ENCODE measurements at places on chromosomes 13 and 19. TPM values are rescaled to one million over a fixed set of nuclear protein-coding genes. Genes with fewer than 3 reads are reported as not detected.

DNA sequence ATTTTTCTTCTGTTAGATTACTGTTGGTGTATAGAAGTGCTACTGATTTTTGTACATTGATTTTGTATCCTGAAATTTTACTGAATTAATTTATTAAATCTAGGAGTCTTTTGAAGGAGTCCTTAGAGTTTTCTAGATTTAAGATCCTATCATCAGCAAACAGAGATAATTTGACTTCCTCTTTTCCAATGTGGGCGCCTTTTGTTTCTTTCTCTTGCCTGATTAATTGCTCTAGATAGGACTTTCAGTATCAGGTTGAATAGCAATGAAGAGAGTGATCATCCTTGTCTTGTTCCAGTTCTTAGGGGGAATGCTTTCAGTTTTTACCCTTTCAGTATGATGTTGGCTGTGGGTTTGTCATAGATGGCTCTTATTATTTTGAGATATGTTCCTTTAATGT, 5.6 kb upstream of the CD33 start:
- DNase-seq, result no peak

Gene PRTN3
- total RNA-seq, result not detected

DNA sequence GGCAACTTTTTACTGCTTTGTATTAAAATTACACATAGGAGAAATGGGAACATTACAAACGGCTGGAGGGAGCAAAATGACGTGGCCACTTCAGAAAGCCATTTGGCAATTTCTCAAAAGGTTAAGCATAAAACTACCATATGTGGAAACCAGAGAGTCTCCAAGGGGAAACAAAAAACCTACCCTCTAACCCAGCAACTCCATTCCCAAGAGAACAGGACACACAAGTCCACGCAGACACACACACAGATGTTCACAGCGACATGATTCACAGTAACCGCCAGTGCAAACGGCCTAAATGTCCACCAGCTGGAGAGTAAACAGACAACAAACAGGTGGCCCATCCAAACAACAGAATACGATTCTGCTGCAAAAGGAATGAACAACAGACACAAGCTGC, 37.2 kb downstream of the STK24 start:
- no peak for DNase-seq

Gene ZSWIM9
- 2.8 TPM for total RNA-seq

Gene CYP4F8
- total RNA-seq, result not detected

GRCh38 chr19:18644196-18645034, 7.6 kb downstream of the KLHL26 start:
- DNase-seq, result no peak

DNA sequence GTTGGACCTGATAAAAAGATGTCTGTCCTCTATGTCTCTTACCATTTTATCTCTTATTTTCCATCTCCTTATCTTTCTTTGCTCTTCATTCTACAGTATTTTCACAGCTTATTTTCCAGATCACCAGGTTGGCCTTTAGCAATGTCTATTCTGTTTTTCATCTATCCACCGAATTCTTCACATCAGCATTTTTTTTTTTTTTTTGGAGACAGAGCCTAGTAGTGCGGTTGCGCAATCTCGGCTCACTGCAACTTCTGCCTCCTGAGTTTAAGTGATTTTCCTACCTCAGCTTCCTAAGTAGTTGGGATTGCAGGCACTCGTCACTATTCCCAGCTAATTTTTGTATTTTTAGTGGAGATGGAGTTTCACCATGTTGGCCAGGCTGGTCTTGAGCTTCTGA, 49.0 kb downstream of the DNAJC15 start:
- DNase-seq, result no peak

- DNase-seq, result no peak
Measured at GRCh38 chr19:33535226-33535625, 13.6 kb upstream of the PEPD start.

Gene SIGLECL1
- not detected for total RNA-seq

DNA sequence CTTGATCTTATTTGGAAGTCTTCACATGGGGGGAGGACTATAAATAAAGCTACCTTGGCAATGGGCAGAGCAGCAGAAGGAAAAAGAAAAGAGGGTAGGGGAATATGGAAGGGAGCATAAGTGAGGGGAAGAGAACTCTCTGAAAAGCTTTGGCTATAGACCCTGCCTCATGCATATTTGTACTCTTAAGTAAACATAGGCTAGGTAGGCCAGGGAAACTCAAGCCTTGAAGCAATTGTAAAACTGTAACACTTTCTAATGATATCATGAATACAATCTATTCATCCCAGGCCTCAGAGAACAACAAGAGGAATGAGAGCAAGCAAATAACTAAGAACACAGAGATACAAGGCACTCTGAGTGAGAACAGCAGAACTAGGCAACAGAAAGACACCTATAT, 20.4 kb downstream of the MYCBP2 start:
- no peak for DNase-seq

DNA sequence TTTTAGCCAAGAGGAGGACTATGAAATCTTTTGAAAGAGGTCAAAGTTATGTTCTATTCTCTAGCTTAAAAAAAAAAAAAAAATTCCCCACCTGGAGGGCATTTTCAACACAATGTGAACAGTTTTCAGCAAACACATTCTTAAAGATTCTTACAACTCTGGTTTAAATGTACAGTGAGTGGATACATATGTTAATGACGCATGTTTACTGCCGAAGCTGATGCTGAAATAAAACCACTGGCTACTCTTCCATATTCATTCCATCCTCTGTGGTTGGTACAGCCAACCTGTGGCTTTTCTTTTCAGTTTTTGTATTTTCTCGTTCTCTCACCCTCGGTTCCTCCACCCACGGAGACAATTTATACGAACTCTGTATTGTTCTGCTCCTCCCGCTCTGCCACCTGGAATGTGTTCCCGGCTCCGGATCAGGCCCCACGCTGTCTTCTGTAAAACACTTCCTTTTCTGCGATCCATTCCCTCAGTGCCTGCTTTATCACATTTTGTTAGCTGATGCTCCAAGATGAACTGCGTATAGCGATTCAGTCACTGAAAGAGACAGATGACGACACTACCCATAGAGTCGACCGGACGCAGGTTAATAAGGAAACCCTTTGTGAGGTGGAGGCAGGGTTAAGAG, 466.4 kb upstream of the ARGLU1 start:
- no peak for DNase-seq

DNA sequence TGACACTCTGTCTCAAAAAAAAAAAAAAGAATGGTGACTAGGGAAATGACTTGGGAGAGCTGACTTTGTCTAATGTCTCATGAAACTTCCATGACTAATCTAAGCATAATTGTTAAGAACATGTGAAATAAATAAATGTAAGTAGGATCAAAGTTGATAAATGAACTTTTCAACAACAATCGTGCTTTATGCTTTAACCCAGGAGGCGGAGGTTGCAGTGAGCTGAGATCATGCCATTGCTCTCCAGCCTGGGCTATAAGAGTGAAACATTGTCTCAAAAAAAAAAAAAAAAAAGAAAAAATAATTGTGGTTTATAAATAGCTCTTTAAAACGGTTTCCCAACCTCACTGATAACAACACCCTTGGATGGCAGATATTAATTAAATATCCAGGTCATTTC, 12.9 kb upstream of the AKT2 start:
- no peak for DNase-seq

Gene ERFL
- not detected for total RNA-seq

DNA sequence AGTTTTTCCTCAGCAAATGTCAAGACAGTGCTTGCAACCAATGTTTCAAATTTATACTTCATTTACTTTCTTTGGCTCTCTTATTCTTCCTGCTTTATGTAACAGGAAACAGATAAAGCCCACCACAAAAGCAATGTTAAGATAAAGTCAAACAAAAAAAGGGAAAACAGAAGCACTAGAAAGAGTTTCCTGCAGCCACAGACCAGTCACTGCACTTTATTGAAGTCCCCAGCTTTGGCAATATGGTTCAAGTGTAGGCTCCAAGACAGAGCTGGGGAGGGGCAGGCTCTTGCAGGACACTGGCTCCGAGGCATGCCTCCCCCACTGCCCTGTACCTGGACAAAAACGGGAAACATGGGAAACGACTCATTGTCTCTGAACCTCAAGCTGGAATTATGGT, 15.3 kb upstream of the CDC16 start:
- no peak for DNase-seq

GRCh38 chr13:94607056-94607455, 5.4 kb downstream of the GPR180 start:
- no peak for DNase-seq

DNA sequence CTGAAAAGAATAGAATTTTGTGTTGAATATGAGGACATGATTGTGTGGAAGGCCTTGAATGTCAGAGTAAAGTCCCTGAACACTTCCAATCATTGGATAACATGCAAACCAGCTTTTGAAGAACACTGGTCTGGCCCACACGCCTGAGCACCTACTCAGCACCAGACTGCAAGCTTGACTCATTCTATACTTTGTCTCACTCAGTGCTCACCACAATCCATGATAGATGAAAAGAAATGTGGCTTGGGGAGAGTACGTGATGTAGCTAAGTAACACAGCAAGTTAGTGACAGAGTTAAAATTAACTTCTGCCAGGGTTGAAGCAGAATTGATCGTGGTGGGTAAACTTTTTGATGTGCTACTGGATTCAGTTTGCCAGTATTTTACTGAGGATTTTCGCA, 12.0 kb downstream of the DLEU7 start:
- no peak for DNase-seq

DNA sequence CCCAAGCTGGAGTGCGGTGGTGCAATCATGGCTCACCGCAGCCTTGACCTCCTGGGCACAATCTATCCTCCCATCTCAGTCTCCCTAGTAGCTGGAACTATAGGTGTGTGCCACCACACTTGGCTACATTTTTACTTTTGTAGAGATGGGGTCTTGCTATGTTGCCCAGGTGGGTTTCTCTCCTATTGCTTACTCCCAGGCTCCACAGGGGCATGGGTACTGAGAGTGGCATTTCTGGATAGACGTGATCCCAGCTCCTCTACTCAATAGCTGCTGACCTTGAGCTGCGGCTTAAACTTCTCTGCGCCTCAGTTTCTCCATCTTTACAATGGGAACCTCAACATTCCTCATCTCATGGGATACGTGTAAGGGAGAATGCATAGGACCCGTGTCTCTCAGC, 11.6 kb downstream of the MVB12A start:
- no peak for DNase-seq

Gene CGB5
- not detected for total RNA-seq

Gene DNAJC3
- total RNA-seq, result 32.6 TPM

GRCh38 chr13:23203516-23203915, 22.7 kb downstream of the SGCG start:
- DNase-seq, result no peak

- no peak for DNase-seq
Measured at GRCh38 chr19:50739914-50740426, 16.8 kb downstream of the CLEC11A start.

Gene ZNF730
- not detected for total RNA-seq

Measured in right atrium auricular region (tissue), 2 donors.